ENCODE measurements at places on chromosomes 4 and X. TPM values are rescaled to one million over a fixed set of nuclear protein-coding genes. Genes with fewer than 3 reads are reported as not detected.

DNA sequence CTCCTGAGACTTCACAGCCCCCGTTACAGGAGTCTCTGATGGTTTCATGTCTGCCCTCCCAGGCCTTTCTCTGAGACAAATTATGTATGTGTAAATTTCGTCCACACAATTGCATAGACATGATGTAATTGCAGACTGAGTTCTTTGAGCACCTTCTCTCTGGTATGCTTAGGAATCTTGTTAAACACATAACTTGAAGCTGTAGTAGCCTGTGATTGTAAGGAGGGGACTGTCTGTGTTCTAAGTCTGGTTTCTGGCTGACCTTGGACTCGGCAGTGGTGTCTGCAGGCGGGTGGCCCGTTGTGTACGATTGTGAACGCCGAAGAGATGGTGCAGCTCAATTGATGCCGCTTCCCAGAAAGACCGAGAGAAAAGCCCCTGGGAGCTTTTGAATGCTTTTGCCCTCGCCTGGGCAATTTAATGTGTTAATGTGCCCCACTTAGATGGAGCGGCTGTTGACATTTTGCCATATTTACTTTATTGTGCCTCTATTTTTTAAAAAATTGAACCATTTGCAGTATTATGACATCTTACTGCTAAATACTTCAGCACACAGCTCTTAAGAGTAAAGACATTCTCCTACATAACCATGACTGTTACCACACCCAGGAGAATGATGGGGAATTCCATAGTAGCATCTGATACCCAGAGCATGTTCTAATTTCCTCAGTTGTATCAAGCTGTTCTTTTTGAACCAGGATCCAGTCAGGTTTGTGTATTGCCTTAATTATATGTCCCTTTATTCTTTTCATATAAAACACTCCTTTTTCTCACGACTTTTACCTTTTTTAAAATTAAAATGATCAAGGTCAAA, 58.4 kb upstream of the TADA2B start:
- DNase-seq: no peak

GRCh38 chr4:169147191-169147590, 123.6 kb downstream of the SH3RF1 start:
- no peak for DNase-seq

DNA sequence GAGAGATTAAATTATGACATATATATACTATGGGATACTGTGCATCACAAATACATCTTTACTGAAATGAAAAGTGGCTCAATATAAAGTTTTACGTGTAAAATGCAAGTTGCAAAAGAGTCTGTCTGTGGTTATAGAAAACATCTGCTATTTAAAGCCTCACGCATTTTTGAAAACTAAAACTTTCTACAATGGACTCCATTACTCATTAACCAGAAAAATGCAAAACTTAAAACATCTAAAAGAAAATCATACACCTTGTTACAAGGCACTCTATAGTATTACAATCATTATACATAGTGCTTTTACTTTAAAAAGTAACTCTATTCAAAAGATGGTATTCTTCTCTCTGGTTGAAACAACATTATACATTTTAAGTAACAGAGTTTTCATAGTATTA, 755.6 kb downstream of the DMD start:
- no peak for DNase-seq

Gene USP51
- not detected for polyA plus RNA-seq
